ENCODE measurements at places on chromosomes 3 and 15. TPM values are rescaled to one million over a fixed set of nuclear protein-coding genes. Genes with fewer than 3 reads are reported as not detected.
A peak's percentile ranks its signal among the peaks of the same experiment; 100 is the strongest.

The FEZF2 gene
- not detected for total RNA-seq

The RASGRF1 gene
- 0.45 TPM for total RNA-seq

The GOLGA8S gene
- not detected for total RNA-seq

The ASB14 gene
- total RNA-seq, result not detected

The PLSCR2 gene
- total RNA-seq, result not detected

GRCh38 chr3:140113996-140114788 lies 179.2 kb downstream of the CLSTN2 start:
- DNase-seq, result no peak

- DNase-seq, result no peak
These were observed 36.0 kb downstream of the LEO1 start for GRCh38 chr15:51935466-51936104.

- no peak for DNase-seq
These were observed 59.8 kb upstream of the MEX3B start for GRCh38 chr15:82105451-82106215.

GRCh38 chr15:82133251-82133650 lies 87.4 kb upstream of the MEX3B start:
- DNase-seq, result no peak

DNA sequence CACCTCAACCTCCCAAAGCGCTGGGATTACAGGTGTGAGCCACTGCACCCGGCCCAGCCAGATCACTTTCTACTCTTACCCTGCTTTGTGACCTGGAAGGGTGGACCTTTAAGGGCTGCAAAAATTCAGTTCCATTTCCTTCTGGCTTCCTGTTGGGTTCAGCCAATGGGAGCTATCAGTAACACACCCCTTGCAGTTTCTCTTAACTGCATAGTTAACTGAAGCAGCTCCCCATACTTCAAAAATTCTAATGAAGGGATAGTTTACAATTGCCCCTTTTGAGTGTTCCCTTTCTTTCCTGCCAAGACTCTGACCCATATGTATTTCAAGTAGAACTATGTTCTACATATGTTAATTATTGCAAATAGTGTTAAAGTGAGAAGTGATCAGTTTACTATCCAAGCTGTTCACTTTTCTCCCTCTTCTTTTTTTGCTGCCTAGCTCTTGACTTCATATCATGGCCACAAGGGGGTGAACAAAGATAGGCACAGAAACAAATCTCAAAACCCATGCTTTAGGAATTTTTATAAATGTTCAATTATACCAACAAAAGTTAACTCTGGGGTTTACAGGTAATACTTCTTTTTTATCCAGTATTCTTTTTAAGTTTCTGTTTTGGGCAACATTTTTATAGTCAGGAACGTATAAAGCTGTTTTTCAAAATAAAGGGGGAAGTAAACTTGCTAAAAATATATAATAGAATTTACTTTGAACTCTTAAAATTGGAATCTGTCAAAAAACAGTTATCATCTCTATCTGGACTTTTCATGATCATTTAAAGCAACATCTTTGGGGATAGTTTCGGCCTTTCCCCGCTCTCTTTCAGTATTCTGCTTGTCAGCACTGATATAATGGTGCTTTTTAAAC lies 8.1 kb downstream of the PGBD4 start:
- peak; percentile 66 for DNase-seq

DNA sequence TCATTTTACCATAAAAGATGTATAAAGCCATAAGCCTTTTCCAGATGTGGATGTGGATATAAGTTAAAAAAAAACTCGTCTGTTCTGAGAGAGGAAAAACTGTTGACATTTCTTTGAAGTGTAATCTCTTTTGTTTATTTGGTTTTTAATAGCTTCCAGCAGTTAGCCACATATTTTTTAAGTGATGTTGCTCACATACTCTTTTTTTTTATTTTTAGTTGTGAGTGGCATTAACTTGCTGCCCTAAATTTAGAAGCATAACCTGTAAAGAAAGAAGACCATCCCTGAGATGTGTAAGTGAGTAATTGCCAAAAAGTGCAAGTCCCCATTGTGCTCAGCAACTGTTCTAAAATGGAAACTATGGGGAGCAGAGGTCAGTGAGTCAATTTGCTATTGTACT lies 415.9 kb upstream of the MDFIC2 start:
- no peak for DNase-seq

DNA sequence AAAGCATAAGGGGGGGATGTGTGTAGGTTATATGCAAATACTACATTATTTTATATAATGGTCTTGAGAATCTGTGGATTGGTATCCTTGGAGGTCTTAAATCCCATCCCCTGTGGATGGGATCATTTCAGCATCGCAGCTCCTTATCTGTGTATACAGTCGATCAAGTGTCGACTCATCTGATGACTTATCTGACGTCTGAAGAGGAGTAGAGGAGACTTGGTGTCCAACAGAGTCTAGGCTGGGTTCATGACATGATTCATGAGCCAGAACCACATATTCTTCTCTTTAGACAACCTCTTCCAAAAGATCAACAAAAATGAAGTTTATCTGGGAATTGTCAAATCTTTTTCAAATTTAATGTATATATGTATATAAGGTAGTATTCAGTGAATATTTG lies 220.7 kb downstream of the NR2F2 start:
- DNase-seq, result no peak

DNA sequence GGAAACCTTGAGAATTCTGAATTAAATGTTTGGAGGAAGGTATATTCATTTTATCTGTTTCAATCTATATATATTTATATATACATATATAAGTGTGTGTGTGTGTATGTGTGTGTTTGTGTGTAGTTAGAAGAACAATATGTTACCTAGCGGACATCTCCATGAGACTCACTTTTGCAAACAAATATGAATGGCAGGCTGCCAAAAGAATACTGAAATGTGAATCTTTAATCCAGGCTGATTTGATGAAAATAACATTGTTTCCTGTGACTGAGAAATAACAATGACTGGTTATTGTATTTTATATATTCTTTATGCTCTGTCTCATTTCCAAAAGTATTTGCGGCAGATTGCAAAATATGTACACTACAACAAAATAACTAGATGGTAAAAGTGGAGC lies 255.5 kb upstream of the TGFBR2 start:
- DNase-seq, result no peak

DNA sequence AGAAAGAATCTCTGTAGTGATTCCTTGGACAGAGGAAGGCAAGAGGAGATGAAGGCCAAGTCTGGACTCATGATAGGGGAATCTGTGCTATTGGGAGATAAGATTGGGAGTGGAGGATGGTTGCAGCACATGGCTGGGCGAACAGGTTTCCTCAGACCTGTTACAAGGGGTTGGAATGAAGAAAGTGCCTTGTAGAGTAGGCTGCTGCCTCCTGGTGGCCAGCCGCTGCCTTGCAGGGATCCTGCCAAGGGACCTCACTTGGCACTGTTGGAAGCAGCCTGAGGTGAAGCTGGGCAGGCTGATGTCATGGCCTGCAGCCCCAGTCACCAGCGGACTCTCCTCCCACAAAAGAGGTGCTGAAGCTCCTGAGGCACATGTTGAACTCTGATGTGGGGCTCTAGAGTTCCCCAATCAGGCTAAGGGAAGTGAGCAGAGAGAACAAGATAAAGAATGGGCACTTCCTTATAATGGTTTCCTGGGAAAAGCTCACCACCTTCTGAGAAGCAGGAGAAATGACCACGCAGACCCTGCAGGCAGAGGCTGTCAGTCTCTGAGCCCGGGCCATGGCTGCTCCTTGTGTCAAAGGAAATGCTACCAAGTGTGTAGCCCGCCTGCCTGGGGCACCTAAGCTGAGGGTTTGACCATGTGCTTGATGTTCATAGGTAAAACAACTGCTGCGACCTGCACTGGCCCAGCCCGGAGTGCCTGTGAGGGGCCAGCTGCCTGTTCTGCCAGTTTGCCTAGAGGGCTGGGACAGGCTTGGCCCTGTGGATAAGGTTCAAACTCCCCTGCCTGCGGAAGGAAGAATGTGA lies 1.6 kb upstream of the TEX264 start:
- DNase-seq, result peak; percentile 87

GRCh38 chr3:70815817-70816216 lies 503.4 kb upstream of the MDFIC2 start:
- DNase-seq, result no peak

GRCh38 chr15:67884009-67884408 lies 44.2 kb upstream of the RNU6-1 start:
- DNase-seq, result no peak

DNA sequence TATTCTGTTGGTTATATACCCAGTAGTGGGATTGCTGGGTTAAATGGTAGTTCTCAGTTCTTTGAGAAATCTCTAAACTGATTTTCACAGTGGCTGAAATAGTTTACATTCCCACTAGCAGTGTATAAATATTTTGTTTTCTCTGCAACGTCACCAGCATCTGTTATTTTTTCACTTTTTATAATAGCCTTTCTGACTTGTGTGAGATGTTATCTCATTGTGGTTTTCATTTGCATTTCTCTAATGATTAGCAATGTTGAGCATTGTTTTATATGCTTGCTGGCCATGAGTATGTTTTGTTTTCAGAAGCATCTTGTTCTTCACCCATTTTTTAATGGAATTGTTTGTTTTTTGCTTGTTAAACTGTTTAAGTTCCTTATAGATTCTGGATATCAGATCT lies 612.7 kb upstream of the SGO1 start:
- DNase-seq, result no peak

DNA sequence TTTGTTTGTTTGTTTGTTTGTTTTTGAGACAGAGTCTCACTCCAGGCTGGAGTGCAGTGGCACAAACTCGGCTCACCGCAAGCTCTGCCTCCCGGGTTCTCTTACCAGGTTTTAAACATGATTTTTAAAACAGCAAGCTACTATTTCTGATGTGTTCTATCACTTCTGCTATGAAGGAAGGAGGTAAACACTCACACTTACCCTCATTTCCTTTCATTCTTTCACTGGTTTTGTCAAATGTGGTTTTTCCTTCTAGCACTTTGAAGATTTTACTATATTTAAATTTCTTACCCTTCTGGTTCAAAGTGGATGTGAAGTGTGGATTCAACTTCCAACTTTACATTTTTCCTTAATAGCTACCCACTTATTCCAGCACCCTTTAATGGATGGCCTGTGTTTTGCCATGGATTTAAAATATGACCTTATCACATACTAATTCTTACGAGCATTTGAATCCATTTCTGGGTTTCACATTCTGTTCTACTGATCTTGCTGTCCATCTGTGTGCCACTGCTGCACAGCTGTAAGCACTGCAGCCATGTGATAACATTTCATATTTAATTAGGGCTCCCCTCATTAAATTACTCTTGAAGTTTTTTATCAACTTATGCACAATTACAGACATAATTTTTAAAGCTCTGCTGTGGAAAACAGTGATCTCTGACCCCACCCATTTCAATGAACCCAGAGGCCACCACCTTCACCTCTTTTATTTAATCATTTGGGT lies 42.3 kb downstream of the TXNRD3 start:
- no peak for DNase-seq

- DNase-seq, result no peak
These were observed 112.7 kb downstream of the TNIK start for GRCh38 chr3:171347301-171348039.

Data from SK-MEL-5 (cell line).